ENCODE measurements at places on chromosomes 2 and 18.

- DNase-seq, result no peak
Measured at GRCh38 chr18:79486356-79487182, 90.8 kb downstream of the NFATC1 start.

GRCh38 chr2:138060301-138060635, 96.0 kb downstream of the HNMT start:
- no peak for DNase-seq

- no peak for DNase-seq
Measured at GRCh38 chr2:207304761-207305160, 139.0 kb upstream of the KLF7 start.

- no peak for DNase-seq
Measured at GRCh38 chr2:168490015-168490874, 34.2 kb downstream of the CERS6 start.

GRCh38 chr2:239715202-239715601, 309.9 kb downstream of the NDUFA10 start:
- no peak for DNase-seq

- no peak for DNase-seq
Measured at GRCh38 chr18:74515620-74516231, 18.6 kb upstream of the CNDP1 start.

GRCh38 chr2:62589691-62590356, 83.8 kb upstream of the TMEM17 start:
- no peak for DNase-seq

DNA sequence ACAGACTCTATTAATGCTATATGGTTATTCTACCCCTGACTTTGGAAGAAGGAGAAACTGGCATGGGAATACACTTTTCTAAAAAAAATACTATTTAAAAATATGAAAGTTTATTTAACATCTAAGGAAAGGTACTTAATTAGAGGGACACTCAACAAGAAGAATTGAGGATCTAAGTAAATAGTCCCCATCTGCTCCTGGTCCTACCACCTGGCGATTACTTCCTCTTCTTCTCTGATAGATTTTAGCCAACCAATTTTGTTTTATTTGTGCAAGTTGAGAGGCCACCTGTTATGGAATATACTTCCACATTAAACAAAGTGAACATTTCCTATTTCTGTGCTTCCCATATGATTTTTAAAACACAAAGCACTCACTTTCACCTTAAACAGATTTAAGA, 111.7 kb downstream of the BCL2 start:
- DNase-seq, result no peak

GRCh38 chr18:55509631-55510324, 78.2 kb downstream of the TCF4 start:
- DNase-seq, result no peak

DNA sequence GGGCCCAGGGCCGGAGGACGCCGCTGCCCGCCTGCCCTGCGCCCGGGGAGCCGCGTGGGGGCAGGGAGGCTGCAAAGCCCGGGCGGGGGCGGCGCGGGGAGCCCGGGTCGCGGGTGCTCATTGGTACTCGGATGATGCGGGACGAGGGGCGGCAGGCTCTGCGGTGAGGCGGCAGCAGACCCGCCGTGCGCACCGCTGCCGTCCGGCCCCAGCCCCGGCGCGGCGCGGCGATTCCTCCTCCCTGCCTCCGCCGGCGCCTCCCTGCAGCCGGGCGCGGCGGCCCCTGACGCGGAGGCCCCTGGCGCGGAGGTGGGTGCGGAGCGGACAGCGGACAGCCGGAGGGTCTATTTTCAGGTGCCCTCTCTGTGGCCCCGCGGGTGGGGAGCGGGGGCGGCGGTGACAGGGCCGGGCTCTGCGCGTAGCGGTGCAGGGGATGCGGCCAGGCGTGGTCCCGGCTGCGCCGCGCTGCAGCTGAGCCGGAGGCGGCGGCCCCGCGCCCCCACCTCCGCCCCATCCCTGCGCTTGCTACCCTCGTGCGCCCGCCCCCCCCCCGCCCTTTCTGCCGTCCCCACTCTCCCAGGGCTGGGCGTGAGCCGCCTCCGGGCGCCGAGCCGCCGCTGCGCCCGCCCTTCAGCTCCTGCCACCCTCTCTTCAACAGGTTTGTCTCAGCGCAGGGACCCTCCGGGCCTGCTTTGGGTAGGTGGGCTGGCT, 640 bp downstream of the SPTBN1 start:
- peak; percentile 25 for DNase-seq

- DNase-seq, result no peak
Measured at GRCh38 chr2:222504719-222505118, 80.4 kb downstream of the SGPP2 start.

DNA sequence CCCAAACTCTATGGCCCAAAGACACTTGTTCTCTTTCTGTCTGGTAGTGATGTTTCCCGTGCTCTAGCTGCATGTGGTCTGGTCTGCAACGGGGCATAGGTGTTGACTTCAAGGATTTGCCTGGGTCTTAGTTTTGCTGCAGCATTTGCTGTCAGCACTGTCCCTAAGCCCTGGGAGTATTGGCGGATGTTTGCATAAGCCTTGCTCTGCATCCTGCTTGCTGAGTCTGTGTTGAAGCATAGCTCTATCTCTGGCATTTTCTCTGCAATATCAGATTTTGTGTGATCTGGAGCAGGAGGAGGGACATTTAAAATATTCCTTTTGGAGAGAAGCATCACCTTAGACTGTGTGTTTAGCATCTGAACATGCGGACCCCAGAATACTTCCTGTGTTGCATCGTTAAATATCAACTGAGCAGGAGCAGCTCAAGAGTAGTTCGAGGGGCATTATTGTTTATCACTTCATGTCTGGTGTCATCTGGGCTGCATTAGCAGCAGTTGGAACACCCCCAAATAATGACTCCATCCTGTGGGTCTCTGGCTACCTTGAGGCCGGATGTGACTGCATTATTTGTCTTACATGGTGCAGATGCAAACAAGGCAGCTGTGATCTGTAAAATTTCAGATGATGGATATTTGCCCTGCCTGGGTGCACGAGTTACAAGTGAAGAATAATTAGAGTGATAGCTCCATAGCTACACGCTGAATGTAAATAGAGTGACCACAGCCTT, 231.7 kb downstream of the TRIB2 start:
- DNase-seq, result no peak

GRCh38 chr2:14137643-14138042, 494.9 kb upstream of the LRATD1 start:
- no peak for DNase-seq

DNA sequence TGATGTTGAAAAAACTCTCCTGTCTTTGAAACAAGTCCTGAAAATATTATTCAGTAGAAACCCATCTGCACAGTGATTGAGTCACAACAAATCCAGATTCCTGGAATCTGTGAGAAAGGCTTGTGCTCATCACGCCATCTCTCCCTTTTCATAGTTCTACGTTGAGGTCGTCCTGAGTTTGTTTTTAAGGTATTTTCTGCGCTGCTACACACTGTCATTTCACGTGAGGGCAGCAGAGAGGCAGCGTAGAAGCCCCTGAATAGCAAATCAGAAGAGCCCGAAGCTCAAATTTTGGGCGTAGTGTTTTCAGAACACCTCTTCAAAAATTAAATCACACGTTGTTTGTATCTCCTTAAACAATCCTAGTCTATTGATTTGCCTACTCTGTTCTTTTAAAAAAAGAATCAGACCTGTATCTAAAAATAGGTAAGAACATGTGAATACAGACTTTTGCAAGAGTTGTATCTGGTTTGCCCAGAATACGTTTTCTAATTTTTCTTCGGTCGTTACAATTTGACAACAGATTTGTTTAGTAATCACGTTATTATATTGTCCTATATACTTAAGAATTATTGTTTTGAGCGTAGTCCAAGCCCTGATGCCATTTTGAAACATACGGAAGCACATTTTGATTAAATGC, 61.6 kb upstream of the SLC38A11 start:
- DNase-seq, result no peak

DNA sequence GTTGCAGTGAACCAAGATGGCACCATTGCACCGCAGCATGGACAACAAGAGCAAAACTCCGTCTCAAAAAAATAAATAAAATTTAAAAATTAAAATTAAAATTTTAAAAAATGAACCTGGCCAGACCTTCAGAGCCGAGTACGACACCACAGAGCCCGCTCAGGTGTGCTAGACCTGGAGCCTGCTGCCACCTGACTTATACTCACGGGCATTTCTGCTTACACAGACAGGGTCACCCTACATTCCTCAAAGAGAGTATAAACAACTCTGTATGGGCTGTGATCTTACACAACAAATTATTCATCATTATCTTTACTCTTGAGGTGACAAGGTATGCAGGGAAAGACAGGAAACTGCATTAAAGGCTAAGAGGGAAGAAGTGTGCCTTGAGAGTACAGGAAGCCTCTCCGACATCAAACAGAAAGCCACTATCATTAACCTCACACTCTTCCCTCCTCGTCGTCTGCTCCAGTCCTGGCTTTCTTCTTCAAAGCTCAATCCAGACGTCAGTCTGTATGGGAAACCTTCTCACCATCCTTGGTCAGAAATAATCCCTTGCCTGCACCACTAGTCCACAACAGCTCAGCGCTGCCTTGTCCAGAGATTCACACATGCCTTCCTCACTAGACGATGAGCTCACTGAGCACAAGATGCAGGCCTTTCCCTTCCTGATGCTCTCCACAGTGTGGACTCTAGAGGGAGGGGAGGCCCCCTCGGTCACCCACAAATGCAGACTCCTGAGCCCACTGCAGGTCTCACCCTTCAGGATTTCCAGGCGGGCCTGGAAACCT, 56.2 kb downstream of the UXS1 start:
- no peak for DNase-seq

GRCh38 chr2:234204480-234204879, 154.0 kb downstream of the SPP2 start:
- no peak for DNase-seq

GRCh38 chr2:55114082-55114481, 63.8 kb upstream of the RTN4 start:
- DNase-seq, result no peak

DNA sequence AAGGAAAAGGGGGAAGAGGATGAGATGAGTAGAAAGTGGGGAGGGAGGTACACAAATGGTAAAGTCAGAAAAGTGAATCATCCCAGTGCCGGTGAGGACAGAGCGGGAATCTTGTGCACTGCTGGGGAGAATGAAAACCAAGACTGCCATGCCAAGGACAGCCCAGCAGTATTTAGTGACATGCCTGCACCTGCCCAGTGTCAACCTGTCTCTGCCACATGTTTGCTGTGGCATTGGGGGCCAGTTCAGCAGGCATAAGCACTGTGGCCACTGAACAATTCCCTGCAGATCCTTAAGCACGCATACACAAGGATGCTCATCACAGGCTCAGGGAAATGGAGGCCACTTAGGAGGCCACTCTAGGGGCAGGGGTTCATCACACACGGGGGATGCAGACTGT, 5.2 kb upstream of the KCNK3 start:
- no peak for DNase-seq

GRCh38 chr2:152161598-152161997, 14.0 kb downstream of the STAM2 start:
- DNase-seq, result no peak

DNA sequence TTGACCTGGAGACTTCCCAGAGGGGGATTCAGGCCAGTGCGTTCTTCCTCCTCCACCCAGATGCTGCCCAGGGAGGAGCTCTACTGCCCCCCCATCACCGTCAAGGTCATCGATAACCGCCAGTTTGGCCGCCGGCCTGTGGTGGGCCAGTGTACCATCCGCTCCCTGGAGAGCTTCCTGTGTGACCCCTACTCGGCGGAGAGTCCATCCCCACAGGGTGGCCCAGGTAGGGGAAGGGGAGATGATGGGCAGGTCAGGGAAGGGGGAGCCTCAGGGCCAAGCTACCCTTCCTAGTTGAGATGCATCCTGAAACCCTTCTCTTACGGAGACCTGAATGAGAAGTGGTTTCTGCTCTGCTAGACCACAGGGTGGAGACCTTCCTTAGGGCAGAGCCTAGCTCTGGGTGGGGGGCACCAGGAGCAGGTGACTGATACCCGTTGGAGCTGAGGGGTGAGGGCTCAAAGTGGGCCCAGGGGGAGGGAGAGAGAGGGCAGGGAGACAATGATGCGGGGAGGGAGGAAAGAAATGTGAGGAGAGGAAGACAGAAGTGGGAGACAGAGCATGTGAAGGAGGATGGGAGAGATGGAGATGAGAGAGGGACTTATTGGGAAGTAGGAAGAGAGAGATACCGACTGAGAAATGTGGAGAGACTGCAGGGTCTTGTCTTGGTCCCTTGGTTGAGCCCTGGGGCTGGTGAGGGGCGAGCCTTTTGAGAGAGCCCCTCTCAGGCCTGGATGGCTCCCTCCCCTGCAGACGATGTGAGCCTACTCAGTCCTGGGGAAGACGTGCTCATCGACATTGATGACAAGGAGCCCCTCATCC, 159.4 kb downstream of the DYSF start:
- DNase-seq, result no peak

DNA sequence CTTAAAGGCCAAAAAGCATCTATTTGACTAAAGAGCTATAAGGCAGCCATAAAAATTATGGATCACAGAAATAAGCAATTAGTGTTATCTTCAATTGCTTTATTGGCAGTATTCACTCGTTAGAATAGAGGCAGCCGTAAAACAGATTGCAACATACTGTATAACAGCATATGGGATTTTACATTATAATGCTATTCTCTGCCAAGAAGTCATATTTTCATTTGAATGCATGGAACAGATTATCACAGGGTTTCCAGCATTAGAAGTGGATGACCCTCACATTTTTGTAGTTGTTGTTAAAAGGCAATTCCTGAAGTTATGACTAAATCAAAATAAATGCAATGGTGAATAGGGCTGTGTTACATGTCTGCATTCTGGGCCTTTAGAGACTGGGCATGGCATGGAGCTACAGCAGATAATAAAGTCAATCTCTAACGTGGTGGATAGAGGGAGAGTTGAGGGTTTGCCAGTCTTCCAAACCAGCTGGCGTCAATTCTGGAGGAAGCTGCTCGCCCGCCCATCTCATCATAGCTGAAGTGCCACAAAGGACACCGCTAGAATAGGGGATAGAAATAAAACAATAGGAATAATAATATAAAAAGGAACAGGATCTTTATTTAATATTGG, 155.4 kb upstream of the VRK2 start:
- DNase-seq, result no peak

DNA sequence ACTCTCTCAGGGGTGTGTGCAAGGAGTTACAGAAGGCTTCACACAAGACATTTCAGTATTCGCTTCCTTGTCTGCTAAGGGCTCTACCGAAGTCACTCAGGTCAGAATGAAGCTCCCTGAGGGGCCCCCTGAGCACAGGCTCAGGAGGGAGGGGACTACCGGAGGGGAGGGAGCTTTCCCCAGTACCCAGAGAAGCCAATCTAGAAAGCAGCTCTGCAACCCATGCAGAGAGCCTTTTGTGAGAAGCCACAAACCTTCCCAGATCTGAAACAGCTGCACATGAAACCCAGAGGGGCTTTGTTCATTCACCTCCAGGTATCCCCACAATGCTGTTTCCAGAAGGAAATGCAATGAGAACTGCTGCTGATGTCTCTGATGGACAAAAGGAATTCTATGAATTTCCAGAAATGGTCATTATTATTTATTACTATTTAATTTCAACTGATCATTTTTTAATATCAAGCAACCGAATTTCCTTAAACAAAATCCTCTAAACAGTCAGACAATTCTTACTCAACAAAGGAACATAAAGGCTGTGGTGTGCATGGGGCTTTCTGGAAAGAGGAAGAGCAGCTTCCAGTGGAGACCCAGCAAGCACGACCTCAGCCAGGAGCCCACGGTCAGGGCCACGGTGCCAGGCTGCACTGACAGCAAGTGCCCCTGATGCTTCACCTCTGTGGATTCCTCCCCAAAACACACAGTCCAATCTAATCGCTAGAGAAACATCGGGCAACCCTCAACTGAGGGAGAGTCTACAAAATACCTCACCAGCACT, 42.0 kb downstream of the NDUFA10 start:
- DNase-seq, result no peak

All from GOT3 (cell line).